A549 treated with RU486 at 1 μM for 4 hours (cell line): ENCODE measurements at places on chromosomes 7 and 10. TPM values are rescaled to one million over a fixed set of nuclear protein-coding genes. Genes with fewer than 3 reads are reported as not detected.

UCN3 gene
- total RNA-seq, result not detected in 5 replicates

WNT8B gene
- 0.08 TPM in 1 of 5 replicates, not detected in the others for total RNA-seq

WASHC2C gene
- total RNA-seq, result 17.4 to 21.3 TPM (median 19.6 TPM) in 5 replicates

TUBB8 gene
- 0.18 TPM in 1 of 5 replicates, not detected in the others for total RNA-seq

AKR1C8 gene
- 0.21 TPM in 1 of 5 replicates, not detected in the others for total RNA-seq

KCP gene
- 0.08 to 0.18 TPM (median 0.14 TPM) in 5 replicates for total RNA-seq

COL28A1 gene
- 0.33 to 0.99 TPM (median 0.49 TPM) in 5 replicates for total RNA-seq

PRTFDC1 gene
- 17.1 to 21.6 TPM (median 18.2 TPM) in 5 replicates for total RNA-seq
